ENCODE measurements at places on chromosomes 4 and X. TPM values are rescaled to one million over a fixed set of nuclear protein-coding genes. Genes with fewer than 3 reads are reported as not detected.

The RAB41 gene
- 1.2 TPM for polyA plus RNA-seq

DNA sequence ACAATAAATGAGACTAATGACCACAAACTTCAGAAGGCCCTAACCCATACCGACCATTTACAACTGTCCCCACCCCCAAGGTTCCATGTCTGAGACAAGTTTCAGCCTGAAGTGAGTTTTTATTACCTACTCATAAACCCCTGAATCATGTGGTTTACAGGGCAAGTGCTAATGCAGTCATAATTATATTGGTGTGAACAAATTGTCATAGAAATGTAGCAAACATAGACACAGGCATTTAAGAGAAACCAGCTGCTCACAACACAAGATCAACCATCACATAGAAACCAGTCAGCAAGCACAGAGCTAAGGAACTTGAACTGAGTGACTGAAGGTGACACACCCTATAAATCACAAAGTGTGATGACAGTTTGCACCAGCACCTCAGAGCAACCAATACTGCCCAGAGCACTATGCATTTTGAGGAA is 173.8 kb upstream of the MID1 start:
- DNase-seq, result peak; percentile 40

The FAM47C gene
- not detected for polyA plus RNA-seq

DNA sequence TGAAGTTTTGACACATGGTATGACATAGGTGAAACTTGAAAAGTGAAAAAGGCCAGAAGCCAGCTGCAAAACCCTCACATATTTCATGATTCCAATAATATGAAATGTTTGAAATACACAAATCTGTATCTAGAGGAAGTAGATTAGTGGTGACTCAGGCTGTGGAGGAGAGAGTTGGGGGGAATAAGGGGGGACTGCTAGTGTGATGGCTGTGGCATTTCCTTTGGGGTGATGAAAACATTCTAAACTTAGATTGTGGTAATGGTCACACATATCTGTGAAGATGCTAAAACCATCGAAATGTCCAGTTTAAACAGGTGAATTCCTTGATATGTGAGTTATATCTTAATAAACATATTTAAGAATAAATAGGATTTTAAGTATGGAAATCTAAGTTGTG is 343.5 kb upstream of the SFRP2 start:
- DNase-seq, result no peak

The PRR27 gene
- polyA plus RNA-seq, result 0.04 TPM

- no peak for DNase-seq
Measured at GRCh38 chrX:23386726-23387125, 52.1 kb downstream of the PTCHD1 start.

- DNase-seq, result no peak
Measured at GRCh38 chrX:11908371-11908770, 150.3 kb downstream of the MSL3 start.

The JCHAIN gene
- 0.64 TPM for polyA plus RNA-seq

The LDB2 gene
- 78.2 TPM for polyA plus RNA-seq

DNA sequence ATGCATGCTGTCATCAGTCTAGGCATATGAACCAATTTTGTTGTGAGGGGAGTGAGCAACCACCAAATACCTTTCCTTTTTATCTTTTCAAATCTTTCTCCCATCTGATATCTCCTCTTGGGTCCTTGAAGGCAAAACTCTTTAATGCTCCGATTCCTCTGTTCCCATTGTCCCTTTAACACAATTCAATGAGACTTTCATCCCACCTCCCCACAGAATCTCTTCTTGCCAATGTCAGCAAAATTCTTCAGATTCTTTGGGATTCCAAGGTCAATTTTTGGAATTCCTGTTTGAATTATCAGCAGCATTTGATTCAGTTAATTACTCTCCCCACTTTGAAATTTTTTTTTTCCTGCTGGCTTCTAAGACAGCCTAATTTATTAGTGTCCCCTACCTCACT is 232.7 kb downstream of the COX7B2 start:
- no peak for DNase-seq

- no peak for DNase-seq
Measured at GRCh38 chrX:110182362-110182761, 135.5 kb downstream of the AMMECR1 start.
